Activated CD8-positive, alpha-beta memory T cell treated with anti-CD3 and anti-CD28 coated beads, Interleukin-2, amount 50 U/mL, for 4 hours (primary cell): ENCODE measurements at places on chromosomes 3 and 15.

GRCh38 chr3:190481779-190482178 is 32.1 kb upstream of the TMEM207 start:
- no peak for DNase-seq

GRCh38 chr3:172132159-172132586 is 92.8 kb downstream of the FNDC3B start:
- no peak for DNase-seq

- no peak for DNase-seq
Measured at GRCh38 chr15:68637767-68638404, 59.1 kb downstream of the CORO2B start.

- no peak for DNase-seq
Measured at GRCh38 chr3:123113889-123114450, 47.1 kb downstream of the PDIA5 start.

DNA sequence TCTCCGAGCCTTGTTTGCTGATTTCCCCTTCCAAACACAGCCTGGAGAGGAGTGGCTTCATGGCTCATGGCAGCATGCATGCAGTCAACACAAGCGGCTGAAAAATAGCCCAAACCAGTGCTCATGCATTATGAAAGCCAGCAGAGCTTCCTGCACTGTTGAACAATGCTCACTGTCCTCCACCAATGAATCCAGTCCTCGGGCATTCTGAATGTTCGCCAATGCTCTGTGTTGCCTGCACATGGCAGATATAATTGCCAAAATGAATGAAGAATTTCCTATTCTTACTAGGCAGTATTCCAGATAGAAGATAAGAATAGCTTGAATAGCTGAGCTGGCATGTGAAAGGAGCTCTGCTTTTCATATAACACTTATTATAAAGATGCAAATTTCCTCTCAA is 252.7 kb downstream of the ROBO1 start:
- DNase-seq = no peak

DNA sequence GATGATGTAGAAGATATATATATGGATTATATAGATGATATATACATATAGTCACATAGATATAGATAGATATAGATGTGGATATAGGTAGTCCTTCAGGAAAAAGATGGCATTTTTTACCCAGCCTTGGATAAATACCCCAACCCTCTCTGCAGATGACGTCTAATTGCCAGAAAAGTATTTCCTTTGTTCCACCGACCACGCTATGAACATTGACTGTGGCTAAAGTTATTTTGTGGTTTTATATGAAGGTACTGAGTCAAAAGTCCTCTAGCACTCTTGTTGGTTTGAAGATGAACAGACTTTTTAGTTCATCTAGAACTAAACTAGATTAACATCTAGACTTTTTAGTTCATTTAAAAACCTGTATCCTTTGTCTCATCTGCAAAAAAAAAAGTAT is 207.7 kb downstream of the PLOD2 start:
- DNase-seq = no peak

- no peak for DNase-seq
Measured at GRCh38 chr15:33757516-33758232, 210.6 kb upstream of the CHRM5 start.

GRCh38 chr15:45529613-45530012 is 7.1 kb upstream of the SLC30A4 start:
- DNase-seq = no peak

DNA sequence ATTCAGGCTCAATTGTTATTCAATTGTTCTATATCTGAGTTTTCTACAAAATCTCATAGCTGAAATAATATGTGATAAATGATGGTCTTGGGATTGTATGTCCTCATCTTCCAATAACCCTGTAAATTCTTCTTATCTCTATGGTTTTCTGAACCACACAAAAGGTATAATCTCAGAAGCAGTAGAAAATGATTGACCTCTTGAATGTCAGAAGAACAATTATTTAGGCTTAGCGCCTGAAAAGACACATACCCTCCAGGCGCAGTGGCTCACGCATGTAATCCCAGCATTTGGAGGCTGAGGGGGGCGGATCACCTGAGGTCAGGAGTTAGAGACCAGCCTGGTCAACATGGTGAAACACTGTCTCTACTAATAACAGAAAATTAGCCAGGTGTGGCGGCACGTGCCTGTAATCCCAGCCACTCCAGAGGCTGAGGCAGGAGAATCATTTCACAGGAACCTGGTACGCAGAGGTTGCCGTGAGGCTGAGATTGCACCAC is 288.0 kb upstream of the TBC1D5 start:
- no peak for DNase-seq

- DNase-seq = no peak
Measured at GRCh38 chr3:89964347-89964746, 856.9 kb downstream of the EPHA3 start.

GRCh38 chr15:26628879-26629529 is 143.9 kb downstream of the GABRB3 start:
- DNase-seq = no peak

DNA sequence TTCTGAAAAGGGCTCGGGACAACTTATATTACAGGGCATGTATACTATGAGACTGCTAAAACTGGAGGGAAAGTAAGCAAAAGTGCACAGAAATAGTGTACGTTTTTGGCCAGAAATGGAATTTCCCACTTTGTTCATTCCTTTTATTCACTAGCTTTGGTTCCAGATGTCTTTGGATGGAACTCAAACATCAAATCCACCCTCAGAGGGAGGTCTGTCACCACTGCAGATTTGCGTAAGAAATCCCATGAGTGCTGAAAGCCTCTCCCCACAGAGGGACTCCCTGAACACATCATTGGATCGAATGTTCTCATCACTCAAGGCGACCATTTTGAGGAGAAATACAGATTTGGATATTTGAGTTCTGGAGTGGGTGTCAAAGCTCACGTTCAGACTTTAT is 71.6 kb downstream of the FEM1B start:
- DNase-seq = no peak

- no peak for DNase-seq
Measured at GRCh38 chr3:53724566-53724965, 121.7 kb downstream of the CHDH start.

DNA sequence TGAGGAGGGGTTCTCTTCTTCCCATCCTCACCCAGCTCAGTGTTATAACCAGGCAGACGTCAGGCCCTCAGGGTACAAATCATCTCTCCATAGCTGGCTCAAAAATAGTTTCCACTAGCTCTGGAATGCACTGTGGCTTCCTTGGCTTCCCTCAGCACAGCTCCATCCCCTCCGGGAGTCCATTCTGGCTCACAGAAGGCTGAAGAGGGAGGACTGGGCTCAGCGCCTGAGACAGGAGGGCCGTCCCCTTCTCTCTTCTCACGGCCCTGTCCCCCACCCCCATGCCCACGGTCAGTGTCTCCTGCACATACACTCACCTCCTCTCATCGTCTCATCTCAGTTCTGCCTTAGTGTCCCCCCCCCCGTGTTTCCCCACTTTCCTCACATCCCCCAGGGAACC is 50.1 kb downstream of the UMPS start:
- no peak for DNase-seq

GRCh38 chr3:67296039-67296892 is 298.2 kb downstream of the KBTBD8 start:
- DNase-seq = no peak
